Umbilical cord (tissue), 2 donors: ENCODE measurements at places on chromosomes 11 and 22. TPM values are rescaled to one million over a fixed set of nuclear protein-coding genes. Genes with fewer than 3 reads are reported as not detected.

The MAPK8IP1 gene
- 7.7 TPM for total RNA-seq

The EXPH5 gene
- total RNA-seq, result 5.8 TPM

The C11orf21 gene
- 0.96 TPM for total RNA-seq

The TYR gene
- total RNA-seq, result 1.4 TPM

The UCP2 gene
- total RNA-seq, result 3.1 TPM

The OR52W1 gene
- not detected for total RNA-seq

The OVCH2 gene
- total RNA-seq, result 3.4 TPM

The ENTHD1 gene
- total RNA-seq, result 4.8 TPM

The LRRC55 gene
- total RNA-seq, result 1.2 TPM

The OR5A1 gene
- total RNA-seq, result 2.2 TPM

The PRR5L gene
- total RNA-seq, result 46.9 TPM

The ACAT1 gene
- total RNA-seq, result 47.9 TPM

DNA sequence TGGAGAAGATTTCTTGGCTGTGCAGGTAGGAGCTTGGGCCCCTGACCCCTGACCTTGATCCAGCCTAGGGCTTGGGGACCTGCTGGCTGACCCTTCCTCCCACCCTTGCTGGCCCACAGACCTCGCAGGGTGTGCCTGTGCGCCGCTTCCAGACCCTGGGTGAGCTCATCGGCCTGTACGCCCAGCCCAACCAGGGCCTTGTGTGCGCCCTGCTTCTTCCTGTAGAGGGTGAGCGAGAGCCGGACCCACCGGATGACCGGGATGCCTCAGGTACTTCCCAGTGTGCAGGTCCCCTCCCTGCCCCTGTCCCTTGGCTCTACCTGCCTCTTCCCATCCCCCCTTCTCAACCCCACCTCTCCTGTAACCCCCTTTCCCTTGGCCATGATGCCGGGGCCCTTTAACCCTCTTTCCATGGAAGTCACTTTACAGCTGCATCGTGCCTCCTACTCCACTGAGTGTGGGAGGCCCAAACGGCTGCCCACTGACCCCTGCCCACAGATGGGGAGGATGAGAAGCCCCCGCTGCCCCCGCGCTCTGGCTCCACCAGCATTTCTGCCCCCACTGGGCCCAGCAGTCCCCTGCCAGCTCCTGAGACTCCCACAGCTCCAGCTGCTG lies 3.8 kb downstream of the INPPL1 start:
- no peak for DNase-seq

- DNase-seq, result no peak
Measured at GRCh38 chr11:85167038-85167437, 460.1 kb downstream of the DLG2 start.

DNA sequence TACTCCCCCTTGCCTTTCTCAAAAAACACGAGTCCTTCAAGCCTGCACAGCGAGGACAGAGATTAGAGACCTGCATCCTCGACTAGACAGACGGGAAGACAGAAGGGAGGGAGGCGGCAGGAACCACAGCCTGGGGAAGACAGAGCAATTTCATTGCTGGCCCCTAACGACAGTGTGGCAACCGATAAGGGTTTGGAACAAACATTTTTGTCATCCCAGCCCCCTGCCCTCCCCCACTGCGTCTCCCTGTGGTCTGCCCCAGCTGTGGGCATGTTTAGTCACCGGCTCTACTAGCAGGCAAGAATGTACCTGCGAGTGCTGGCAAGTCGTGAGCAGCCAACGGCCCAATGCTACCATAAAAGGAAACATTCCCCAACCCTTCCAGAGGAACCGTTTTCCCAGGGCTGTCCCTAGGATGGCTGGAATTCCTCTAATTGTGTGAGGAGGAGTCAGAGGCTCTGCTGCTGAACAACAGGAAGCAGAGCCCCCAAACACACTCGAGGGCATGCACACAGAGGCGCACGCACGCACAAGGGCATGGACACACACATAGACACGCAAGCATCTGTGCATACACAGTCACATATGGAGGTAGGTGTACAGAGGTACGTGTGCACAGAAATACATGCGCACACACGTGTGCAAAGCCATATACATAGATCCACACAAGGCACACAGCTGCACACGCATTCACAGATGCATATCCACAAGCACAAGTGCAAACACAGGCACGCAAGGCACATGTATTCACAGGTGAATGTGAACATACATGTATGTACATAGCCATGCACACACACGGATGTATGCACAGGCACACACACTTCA lies 58.3 kb downstream of the MYH9 start:
- peak; percentile 96 for DNase-seq

- DNase-seq, result peak; percentile 49
Measured at GRCh38 chr11:64251016-64251752, at the start of gene PLCB3. TSS of gene PLCB3 (plus strand) at chr11:64251530. CDS start at chr11:64251650, 120 bp downstream.

- DNase-seq, result no peak
Measured at GRCh38 chr11:129636926-129637325, 178.7 kb upstream of the TMEM45B start.

DNA sequence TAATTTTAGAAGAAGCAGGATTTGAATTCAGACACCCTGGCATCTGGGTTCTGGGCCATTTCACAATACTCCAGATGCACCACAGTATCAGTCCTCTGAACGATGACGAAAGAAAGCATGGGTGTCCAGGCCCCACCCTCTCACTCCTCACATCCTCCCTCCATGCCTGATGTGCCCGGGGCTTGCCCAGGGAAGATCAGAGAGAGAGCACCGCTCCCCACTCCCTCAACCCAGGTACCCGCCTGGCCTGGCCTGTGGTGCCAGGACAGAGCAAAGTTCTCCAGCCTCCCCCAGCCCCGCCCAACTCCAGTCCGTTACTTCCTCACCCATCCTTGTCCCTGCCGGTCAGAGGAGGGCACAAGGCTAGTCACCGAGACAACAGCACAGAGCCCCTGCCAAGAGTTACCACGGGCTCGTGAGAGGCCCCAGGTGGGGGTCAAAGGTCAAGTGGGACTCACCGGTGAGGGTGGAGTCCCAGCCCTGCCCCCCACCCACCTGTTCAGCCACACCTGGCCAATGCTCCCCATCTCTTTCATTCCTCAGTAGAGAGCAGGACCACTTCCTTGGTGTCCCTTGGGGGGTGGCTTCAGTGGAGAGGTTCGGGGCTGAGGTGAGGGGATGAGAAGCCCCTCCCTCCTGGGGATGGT lies 8.1 kb downstream of the BCL9L start:
- peak; percentile 89 for DNase-seq

DNA sequence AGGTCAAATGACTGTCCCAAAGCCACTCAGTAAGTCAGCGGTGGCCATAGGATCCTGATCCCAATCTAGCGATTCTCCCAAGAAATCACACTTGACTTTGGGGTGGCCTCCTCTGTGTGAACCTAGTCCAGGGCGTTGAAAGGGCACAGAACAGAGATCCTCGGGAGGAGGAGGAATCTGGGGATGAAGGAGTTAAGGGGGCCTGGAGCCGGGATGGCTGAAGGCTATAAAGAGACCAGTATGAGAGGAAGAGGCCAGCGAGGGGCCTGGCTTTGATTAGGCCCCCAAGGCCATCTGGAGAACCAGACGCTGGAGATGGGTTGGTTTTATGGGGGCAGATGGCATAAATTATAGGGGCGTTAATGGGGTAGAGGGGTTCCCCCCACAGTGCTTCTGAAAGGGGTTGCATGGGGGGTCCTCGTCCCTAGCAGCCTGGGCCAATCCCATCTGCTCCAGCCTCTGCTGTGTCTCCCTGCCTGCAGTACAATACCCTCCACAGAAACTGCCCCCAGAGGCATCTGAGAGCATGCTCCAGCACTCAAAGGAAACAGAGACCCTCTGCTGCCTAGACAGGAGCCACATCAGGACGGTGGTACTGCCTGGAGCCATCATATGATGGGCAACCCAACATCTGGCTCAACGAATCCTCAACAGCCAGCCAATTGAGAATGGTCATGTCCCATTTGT lies 35.2 kb upstream of the TRIM29 start:
- DNase-seq, result peak; percentile 53

GRCh38 chr11:92967867-92968266 lies 1.6 kb upstream of the MTNR1B start:
- DNase-seq, result no peak

GRCh38 chr22:42635531-42635930 lies 4.9 kb downstream of the ATP5MGL start:
- DNase-seq, result peak; percentile 55

- peak; percentile 19 for DNase-seq
Measured at GRCh38 chr22:46367707-46368191, 32.2 kb downstream of the TRMU start.

- peak; percentile 98 for DNase-seq
Measured at GRCh38 chr22:35914665-35915476, 113.8 kb downstream of the RBFOX2 start.

GRCh38 chr11:37595845-37596244 lies 997.8 kb upstream of the RAG2 start:
- DNase-seq, result peak; percentile 11

DNA sequence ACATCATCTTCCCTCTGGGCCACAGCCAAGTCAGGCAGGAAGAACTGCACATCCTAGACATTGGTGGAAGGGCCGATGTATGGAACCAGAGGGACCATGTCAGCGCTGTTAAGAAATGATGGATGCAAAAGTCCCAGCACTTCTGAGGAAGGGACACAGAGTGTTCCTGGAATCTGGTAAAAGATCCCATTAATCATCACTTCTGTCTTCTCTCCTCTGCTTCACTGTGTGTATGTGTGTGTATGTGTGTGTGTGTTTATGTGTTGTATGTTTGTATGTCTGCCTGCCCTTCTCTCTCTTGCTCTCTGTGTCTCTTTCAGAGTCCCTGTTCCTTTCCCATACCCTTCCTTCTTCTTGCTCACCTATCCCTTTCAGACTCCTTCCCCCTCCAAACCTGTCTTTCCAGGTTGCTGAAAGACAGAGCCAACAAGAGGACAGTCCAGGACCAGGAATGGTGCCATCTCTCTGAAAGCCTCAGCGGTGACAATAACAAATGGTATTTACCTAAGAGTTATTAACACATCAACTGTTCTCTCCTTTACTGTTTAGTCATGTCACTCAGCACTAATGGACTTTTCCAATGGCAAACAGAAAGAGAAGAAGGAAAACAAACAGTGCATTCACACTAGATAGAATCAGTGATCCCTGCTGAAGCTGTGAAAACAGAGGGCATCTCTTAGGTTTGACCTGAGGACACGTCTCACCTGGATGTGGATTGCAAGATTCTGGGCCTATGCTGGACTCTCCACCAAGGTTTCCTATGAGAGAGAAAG lies 47.1 kb downstream of the EHF start:
- DNase-seq, result no peak

- no peak for DNase-seq
Measured at GRCh38 chr22:35567351-35568141, 26.9 kb downstream of the RASD2 start.

DNA sequence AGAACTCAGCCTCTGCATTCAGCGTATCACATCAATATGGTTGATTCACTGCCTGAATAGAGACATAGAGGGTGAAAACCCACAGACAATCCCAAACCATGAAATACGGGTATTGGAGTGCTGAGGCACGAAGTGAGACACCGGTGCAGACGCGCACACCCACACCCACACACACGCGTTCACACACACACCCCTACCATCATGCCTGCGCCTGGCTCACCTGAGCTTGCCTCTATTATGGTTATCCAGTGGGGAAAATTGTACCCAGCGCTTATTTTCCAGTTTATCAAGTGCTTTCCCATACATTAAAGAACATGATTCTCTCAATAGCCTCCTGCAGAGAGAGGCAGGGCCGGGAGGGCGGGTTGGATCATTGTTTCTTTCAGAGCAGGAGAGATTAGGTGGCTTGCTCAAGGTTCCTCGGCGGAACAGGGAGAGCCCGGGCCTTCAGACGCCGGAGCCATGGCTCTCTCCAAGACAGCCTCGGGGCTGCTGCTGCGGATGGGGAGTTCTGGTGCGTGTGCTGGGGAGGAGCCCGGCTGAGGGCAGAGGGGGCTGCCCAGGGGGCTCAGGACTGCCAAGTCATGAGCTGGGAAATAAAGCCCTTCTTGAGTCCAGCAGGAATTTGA lies 78.9 kb upstream of the THY1 start:
- DNase-seq, result no peak

- peak; percentile 83 for DNase-seq
Measured at GRCh38 chr22:46774253-46774979, 12.0 kb downstream of the TBC1D22A start.

- DNase-seq, result no peak
Measured at GRCh38 chr11:46984987-46985386, 48.4 kb downstream of the CSTPP1 start.

- DNase-seq, result no peak
Measured at GRCh38 chr22:23714596-23715578, 24.1 kb downstream of the RGL4 start.

GRCh38 chr11:95088946-95089619 lies 563 bp upstream of the ENDOD1 start:
- DNase-seq, result no peak

DNA sequence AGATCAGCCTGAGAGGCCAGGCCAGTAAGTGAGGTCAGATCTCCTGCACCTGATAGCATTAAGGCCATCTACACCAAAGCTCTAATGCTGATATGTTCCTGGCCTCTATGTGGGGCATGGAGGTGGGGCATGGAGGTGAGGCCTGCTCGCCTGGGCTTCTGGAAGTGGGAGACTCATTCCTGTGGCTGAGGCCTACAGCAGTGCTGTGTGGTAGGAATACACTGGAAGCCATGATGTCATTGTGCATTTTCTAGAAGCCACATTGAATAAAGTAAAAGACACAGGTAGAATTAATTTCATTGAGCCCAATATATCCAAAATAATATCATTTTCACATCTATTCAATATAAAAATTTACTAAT lies 2.7 kb downstream of the PNPLA3 start:
- DNase-seq, result no peak

GRCh38 chr11:15101072-15101709 lies 13.5 kb upstream of the INSC start:
- peak; percentile 73 for DNase-seq
